Activated CD8-positive, alpha-beta memory T cell treated with anti-CD3 and anti-CD28 coated beads for 24 hours (primary cell): ENCODE measurements at places on chromosomes 3 and 15.
A peak's percentile ranks its signal among the peaks of the same experiment; 100 is the strongest.

DNA sequence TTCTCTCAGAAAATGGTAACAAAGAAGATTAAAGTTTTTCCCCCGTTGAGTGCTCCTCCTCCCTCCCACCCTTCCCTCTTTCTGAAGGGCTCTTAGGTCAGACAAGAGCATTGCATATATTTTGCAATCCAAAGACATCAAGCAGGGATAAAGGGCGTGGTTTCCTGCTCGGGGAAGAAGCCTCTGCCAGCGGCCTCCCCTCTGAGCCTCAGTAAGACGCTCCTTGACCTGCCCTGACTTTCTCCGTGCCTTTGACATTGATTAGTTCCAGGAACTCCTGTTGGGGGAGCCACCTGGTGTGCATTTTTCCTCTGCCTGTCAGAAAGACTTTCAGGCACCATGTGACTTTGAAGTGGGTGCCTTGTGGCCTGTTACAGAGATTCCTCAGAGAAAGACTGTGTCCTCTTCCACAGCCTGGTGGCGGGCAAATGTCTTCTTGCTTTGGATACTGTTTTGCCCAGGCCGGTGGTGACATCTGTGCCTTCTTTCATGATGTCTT, 87.2 kb upstream of the TBL1XR1 start:
- DNase-seq = peak; percentile 72

- no peak for DNase-seq
These were observed 11.6 kb upstream of the SLC6A20 start for GRCh38 chr3:45807681-45808540.

DNA sequence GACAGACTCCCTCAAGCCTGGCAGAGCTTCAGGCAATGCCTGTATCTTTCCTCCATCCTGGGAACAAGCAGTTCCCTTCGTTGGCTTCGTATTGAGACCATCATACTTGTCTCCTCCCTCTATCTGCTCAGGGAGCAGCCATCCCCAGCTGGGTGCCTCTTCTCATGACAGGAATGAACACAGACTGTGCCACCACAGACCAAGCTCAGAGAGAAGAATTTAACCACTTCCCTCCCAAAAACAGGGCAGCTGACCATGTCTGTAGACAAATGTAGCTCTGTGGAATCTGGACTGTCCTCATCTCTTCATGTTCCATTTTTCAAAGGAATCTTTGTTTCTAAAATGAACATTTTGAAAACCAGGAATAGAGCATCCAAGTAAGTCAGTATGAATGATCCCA, 245.4 kb downstream of the ERC2 start:
- DNase-seq = no peak

- DNase-seq = no peak
These were observed 90.6 kb downstream of the IQSEC1 start for GRCh38 chr3:12982619-12983101.

DNA sequence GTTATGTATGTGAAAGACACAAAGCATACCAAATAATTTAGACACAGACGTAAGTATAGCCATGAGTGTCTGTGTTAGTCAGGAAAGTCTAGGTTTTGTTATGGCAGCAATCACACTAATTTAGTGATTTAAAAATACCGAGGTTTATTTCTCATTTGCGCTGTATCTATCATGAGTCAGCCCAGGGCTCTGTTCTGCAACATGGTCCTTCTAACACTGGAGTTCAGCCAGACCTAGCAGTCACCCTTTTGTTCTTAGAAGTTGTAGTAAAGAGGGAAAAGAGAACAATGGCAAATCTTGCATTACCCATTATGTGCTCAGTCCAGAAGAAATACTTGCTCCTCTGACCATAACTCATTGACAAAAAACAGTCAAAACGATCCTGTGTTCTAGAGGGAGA, 311.5 kb downstream of the NLGN1 start:
- DNase-seq = no peak

- DNase-seq = no peak
These were observed 13.4 kb downstream of the RBP1 start for GRCh38 chr3:139526146-139526545.

DNA sequence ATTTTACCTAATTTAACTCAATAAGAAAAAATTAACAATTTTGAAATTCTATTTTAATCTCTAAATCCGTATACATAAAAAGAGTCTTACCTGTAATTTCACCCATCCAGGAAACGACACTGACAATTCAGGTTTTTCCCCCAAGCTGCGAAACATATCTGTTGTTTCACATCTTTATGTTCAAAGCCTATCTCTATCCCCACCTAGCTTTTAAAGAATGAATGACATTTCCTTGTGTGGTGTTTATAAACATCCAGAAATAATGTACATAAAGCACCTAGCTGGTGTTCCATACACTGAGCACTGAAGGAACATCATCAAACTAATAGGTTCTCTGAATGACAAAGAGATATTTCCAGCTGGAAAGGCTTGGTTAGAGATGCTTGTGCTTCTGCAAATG, 867.8 kb downstream of the SQOR start:
- no peak for DNase-seq

GRCh38 chr15:60829416-60829815, 350.5 kb upstream of the ICE2 start:
- DNase-seq = no peak

DNA sequence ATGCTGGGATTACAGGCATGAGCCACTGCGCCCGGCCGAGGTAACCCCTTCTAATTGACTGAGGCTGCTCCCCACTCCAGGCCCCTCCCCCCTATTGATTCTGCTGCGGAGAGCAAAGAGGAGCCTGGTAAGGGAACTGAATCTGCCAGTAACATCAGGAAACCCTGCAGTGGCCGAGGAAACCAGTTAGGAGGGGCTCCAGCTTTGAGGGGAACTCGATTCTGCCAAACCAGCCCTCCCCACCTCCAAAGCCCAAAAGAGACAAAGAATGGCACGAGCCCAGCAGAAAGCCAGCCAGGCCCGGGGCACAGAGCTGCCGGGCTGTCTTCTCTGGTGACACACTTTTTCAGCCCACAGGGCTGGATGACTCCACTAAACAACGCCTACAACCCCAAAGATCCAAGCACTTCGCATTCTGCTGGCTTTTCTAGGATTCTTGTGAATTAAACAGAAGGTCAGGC, 15.0 kb upstream of the ACAD9 start:
- DNase-seq = no peak

DNA sequence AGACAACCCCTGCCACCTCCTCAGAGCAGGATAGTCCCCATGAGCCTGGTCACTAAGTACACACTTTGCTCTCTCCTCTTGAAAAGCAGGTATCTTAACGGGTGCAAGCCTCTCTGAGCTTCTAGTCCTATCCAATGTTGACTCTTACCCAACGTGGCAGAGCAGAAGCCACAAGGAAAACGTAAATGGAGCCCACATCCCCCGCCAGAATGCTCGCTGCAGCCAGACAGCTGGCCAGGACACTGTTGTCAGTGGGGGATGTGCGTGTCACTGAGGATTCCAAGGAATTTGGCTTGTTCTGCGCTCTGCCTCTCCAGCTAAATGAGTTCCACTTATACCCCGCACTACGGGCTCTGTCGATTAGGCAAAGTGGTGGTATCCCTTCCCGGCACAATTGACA, 67.8 kb upstream of the IGF1R start:
- DNase-seq = no peak

GRCh38 chr3:11661052-11661656, 17.4 kb upstream of the VGLL4 start:
- no peak for DNase-seq

DNA sequence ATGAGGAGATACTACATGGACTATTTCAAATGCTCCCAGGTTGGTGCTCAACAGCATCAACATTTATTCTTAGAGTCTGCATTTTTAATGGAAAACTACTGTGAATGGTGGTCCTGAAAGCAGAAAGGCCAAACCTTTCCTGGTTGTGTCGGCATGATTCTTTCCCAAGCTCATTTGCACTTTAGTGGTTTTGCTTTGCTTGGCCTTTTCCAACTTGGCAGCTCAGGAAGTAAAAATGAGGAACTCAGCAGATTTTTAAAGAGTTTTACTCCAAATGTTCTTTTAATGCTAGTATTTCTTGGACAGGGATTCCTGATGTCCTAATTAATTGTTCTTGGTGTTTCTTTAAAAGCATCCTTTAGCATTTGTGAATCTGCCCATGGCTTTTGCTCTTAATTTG, 197.4 kb downstream of the SLC9A9 start:
- DNase-seq = no peak

GRCh38 chr15:101043011-101043410, 123.9 kb downstream of the LRRK1 start:
- DNase-seq = peak; percentile 5

GRCh38 chr3:124178531-124178930, 186.6 kb upstream of the ROPN1 start:
- no peak for DNase-seq

DNA sequence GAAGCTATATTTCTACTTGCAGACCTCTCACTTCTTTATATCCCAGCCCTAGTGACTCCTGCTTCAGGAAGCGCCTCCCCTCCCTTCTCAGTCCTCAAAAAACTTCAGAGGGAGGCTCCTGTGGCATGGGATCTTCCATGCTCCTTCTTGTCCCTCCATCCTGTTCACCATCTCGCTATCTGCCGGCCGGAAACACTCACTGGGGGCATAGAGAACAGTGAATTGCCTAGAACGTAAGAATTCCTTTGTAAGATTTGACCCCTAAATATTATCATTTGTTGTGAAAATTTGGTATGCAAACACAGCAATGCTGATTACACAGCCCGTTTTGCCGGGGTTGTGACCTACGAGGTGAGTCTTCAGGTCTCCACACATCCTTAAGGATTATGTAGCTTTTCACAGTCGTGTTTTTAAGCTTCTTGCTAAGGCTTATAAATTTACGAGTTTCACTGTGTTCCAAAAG, 218.7 kb upstream of the ATP10A start:
- DNase-seq = no peak

- DNase-seq = no peak
These were observed 23.9 kb upstream of the LOXL1 start for GRCh38 chr15:73902121-73903020.

DNA sequence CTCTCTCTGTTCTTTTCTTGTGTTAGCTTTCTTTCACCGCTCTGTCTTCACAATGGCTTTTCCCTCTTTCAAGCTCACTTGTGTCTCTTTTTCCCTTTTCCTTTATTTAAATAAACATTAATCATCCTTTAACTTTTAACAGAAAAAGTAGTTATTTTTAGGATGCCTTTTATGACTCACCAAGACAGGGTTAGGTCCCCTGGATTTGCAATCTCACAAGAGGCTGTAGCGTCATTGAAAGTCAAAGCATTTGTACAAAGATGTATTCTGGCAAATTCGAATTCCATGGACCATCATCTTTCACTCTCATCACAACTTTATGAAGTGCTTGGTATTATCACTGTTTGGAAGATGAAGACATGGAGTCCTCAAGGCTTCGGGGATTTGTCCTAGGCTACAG, 34.8 kb upstream of the MCTP2 start:
- DNase-seq = no peak

DNA sequence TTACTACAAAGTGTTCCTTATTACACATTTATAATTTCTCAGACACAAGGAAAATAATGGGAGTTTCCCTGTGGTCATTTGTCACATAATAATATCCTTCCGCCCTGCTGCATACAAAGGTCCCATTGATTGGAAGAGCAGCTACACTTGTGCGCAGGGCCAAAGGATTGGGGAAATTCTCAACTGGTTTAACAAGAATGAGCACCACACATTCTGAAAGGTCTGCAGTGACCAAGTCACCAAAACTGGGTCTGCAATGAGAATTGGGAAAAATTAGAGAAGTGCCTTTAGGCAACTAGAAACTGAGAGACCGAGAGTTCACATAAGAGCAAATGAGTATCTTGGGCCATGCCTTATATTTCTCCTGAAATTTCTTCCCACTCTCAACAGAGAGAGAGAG, 98.2 kb upstream of the NR2F2 start:
- DNase-seq = no peak

DNA sequence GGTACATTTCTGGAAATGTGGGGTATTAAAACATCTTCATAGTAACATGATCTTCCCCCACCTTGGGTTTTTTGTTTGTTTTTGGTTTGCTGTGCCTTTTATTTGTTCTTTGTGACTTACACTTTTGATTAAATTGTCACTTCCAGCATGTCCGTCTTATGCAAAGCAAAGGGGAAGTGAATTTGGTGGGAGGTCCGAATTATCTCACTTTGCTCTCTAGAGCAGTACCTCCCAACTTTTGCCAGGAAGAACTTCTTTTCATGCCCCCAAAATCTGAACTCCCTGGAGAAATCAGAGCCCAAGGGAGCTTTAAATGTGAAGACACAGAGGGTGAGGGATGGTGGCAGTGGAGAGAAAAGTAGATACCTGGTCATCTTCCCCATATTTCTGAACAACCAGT, 173.1 kb downstream of the IL5RA start:
- DNase-seq = no peak

- no peak for DNase-seq
These were observed 96.6 kb downstream of the SEMA6D start for GRCh38 chr15:47813748-47814384.

DNA sequence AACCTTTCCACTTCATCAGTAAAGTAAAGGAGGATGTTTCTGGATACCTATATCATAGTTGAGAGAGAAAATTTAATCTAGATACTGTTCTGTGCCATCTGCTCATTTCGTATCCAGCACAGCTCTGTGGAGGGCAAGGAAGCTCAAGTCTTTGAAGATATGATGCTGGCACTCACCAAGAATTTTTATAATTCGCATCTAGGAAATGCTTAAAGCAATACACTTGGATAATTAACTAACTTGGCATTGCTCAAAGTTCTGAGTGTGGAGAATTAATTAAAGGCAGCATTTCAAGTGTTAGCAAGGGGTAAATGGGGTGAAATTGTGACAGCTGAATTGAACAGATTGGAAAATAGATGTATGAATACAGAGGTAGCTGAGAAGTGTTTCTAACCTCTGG, 213.2 kb downstream of the KCNMB2 start:
- DNase-seq = no peak

DNA sequence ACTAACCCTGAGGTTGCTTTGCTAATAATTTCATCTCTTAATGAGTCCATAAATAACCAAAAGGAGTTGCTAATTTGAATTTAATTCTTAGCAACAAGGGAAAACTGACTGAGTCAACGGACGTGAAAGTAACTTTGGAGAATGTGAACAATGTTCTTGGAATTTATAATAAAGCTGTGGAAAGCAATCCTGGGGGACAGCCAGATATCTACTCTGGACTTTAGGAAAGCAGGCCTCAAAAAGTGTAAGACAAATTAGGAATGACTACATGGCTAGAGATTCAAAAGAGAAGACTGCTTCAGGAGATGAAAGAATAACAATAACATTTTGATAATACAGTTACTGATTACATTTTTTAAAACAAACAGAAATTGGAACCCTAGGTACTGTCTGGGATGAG, 318.4 kb upstream of the COL8A1 start:
- DNase-seq = no peak

DNA sequence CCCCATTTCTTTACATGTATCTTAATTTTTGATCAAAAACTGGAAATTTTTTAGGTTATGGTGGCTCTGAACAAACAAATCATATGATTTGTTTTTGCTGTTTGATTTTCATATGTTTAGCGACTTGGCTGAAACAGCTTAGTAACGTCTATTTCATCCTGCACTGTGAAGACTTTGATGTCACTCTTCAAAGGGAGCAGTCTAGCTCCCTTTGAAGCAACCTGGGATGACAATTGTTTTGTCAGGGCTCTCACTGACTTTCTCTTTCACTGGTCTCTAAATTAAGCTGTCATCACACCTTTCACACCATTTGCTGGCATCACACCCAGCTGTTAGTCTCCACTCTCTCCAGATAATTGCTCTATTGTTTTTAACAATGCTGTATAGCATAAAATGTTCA, 896.9 kb downstream of the IGSF11 start:
- DNase-seq = no peak
